ENCODE measurements at places on chromosomes 1 and 21. TPM values are rescaled to one million over a fixed set of nuclear protein-coding genes. Genes with fewer than 3 reads are reported as not detected.

The RAB25 gene
- 206 TPM for total RNA-seq

The ATP5PF gene
- 98.7 TPM for total RNA-seq

The NECTIN4 gene
- total RNA-seq: 50.0 TPM

The ZNF648 gene
- total RNA-seq: not detected

The GLUL gene
- total RNA-seq: 1,084 TPM

The DRAXIN gene
- not detected for total RNA-seq

The CHIA gene
- not detected for total RNA-seq

The RNF223 gene
- 1.3 TPM for total RNA-seq

The LCE3E gene
- 0.63 TPM for total RNA-seq

The CCDC27 gene
- not detected for total RNA-seq

The STPG1 gene
- 10.6 TPM for total RNA-seq

The ESPN gene
- 13.7 TPM for total RNA-seq

The FMN2 gene
- total RNA-seq: not detected

The OR2T12 gene
- total RNA-seq: not detected

The SIKE1 gene
- total RNA-seq: 49.9 TPM

The MMEL1 gene
- not detected for total RNA-seq

The ANGPTL7 gene
- total RNA-seq: not detected

The CFAP141 gene
- total RNA-seq: not detected

The RORC gene
- 0.35 TPM for total RNA-seq

The MARK1 gene
- total RNA-seq: 6.0 TPM

The GBP6 gene
- 75.2 TPM for total RNA-seq

The MSH4 gene
- total RNA-seq: not detected

The OR14C36 gene
- not detected for total RNA-seq

The WNT9A gene
- 1.5 TPM for total RNA-seq

The PAQR6 gene
- total RNA-seq: 0.71 TPM

The KLHDC7A gene
- total RNA-seq: 0.05 TPM

The SLC44A5 gene
- total RNA-seq: 0.07 TPM

The CFHR3 gene
- not detected for total RNA-seq

The PEAR1 gene
- total RNA-seq: 5.0 TPM

The KCNJ10 gene
- not detected for total RNA-seq

The C1orf226 gene
- 0.46 TPM for total RNA-seq

The TRABD2B gene
- total RNA-seq: 0.19 TPM

The TPTE gene
- not detected for total RNA-seq

The SLC39A1 gene
- 92.6 TPM for total RNA-seq

The BECN2 gene
- total RNA-seq: not detected

The SDF4 gene
- 130 TPM for total RNA-seq

All from airway epithelial cell (primary cell).